ENCODE measurements at places on chromosomes 7 and 10. TPM values are rescaled to one million over a fixed set of nuclear protein-coding genes. Genes with fewer than 3 reads are reported as not detected.

DNA sequence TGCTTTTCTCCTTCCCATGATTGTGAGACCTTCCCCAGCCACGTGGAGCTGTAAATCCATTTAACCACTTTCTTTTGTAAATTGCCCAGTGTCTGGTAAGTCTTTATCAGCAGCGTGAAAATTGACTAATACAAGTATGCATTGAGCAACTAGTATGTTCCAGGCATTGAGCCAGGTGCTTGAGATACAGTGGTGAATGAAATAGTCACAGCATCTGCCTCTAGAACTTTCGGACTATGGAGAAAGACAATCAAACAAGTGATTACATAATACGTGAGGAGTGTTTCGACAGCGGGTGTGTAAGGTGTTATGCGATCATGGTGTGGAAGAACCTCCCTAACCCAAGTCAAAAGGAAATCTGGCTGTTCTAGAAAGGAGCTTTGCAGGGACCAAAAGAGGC lies 21.6 kb upstream of the NUP205 start:
- no peak for DNase-seq

DNA sequence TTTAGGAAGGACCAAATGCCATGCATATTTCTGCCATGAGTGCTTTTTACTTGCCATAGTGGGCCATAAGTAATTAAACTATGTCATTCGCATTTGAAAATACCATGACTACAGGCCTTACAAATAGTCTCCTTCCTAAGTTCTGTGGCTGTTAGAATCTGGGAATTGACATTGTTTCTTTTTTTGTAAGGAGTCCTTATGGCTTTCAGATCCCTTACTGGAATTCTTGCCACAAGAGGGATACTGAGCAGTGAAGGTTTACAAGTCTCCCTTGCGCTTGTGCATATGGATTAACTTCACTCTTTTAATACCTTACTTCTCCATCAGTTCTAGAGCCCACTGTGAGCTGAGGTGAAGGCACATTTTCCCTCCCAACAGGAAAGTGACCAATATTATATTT lies 166.0 kb downstream of the NRG3 start:
- no peak for DNase-seq

The HOXA10 gene
- total RNA-seq, result 29.1 TPM

The COBL gene
- 6.4 TPM for total RNA-seq

Data from kidney epithelial cell (primary cell).